ENCODE measurements at places on chromosomes 6 and 20.

DNA sequence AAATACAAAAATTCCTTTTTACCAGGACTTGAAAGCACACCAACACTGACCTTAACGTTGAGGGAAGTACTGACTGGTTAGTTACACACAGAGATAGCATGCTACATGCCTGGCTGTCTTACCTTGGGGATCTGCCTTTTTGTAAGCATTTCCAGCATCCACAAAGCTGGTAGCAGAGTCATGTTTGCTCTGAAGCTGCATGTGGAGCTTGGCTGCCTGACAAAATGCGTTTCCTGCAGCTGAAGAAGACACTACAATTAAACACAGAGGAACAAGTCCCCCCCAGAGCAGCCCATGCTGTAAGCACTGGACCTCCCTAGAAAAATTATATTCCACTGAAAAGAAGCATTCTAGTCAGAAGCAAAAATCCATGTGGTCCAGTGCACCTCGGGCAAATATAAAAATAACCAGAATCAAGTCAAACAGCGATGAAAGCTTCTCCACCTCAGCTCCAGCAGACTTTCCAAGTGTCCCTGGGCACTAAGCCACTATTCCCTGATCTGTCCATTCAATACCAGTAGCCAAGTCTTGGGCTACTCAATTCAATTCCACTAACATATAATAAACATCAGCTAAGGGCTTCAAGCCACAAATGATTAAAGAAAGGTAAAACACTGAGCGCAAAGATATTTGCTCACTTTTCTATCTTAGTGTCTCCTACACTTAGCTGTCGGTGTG is 24.2 kb downstream of the NAPB start:
- DNase-seq, result no peak

DNA sequence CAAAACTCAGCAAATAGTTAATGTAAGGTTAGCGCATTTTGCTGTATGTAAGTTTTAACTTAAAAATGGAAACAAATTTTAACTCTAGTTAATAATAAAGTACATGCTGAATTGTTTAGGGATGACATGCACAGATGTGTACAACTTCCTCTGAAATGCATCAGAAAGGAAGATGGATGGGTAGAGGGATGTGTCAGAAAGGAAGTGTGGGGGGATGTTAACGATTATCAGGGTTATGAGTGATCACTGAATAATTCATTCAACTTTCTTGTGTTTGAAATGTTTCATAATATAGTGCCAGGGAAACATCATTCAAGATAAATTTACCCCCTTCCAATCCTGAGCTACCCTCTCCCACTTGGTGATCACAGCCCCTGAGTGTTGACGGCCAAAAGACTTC is 87.6 kb downstream of the FOXA2 start:
- DNase-seq, result no peak

DNA sequence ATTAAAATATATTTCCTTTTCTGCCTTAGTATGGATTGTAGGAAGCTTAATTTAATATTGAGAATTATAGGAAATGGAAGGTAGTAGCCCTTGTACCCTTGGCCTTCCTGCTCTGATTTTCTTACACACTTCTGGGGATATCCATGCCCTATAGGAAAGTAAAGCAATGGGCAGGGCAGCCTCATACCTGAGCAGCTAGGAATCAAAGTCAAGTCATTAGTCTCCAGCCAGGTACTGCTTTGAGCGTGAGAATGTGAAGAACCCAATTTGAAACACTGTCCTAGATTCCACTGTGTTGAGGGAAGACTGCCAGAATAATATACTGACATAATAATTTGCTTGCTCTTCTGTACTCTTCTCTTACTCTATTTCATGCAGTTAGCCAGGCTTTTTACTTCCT is 51.0 kb upstream of the L3MBTL3 start:
- DNase-seq, result no peak

GRCh38 chr6:116387374-116387773 is 16.6 kb downstream of the DSE start:
- no peak for DNase-seq

- DNase-seq, result no peak
Observed at GRCh38 chr6:13012296-13012695, 295.7 kb downstream of the PHACTR1 start.

- no peak for DNase-seq
Observed at GRCh38 chr6:110342759-110343158, 15.4 kb downstream of the METTL24 start.

DNA sequence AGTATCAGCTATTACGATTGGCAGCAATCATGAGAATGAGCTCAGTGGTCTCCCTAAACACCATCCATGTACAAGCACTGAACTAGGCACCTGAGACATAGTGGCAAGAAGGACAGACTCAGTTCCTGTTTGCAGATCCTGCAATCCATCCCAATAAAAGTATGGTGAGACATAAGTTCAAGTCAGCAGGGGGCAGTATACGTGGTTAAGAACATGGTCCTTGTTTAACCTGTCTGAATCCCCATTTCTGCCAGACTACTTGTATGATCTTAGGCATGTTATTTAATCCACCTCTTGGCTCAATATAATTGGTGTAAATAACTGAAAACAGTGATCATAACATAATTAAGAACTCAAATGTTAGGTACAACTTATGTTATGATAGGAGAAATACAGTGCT is 33.2 kb upstream of the PNISR start:
- no peak for DNase-seq

DNA sequence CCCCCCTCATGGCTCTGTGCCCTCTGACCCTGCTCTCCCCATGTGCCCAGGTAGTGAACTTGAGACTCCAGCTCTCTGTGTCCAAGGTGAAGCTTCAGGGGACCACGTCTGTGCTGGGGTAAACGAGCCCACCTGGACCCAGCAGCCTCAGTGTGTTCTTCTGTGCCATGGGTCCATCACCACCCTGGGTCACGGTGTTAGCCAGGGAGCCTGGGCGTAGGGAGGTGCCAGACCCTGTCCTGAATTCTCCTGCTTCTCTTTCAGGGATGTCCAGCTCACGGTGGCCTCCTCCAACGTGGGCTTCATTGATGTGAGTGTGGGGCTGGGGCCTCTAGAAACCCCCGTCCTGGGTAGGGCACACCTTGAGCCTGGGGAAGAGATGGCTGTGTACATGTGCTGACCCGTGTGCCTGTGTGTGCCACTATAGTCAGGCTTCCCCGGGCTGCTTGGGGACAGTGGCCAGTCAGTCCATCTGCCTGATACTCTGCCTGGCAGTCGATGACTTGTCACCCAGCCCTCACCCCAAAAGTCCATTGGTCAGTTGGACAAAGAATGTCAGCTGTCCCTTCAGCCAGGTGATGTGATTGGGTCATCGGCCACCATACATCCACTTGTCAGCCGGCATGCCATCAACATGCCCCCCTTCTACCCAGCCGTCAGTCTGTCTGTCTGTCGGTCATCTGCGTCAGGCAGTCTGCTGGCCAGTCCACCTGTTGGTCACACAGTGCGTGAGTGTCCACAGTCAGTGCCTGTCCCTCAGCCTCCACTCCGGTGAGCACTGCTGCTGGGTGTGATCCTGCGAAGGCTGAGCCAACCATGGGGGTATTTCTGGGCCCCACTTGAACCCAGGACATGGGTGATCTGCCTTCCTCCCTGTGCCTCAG is 10.9 kb upstream of the BPIFB6 start:
- no peak for DNase-seq

GRCh38 chr6:128494440-128494839 is 26.0 kb downstream of the PTPRK start:
- DNase-seq, result no peak

DNA sequence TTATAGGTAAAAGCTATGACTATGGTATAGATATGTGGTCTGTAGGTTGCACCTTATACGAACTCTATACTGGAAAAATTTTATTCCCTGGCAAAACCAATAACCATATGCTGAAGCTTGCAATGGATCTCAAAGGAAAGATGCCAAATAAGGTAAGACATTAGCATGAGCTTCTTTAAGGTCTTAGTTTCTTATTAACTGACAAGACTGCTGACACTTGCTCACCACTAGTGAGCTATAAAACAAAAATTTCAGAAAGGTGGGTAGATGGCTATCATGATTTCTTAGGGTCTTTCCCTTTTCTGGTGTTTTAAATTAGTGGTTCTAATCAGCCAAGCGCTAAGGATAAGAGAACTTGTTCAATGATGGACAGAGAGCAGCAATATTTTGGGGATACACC is 21.9 kb downstream of the FAM217A start:
- no peak for DNase-seq

DNA sequence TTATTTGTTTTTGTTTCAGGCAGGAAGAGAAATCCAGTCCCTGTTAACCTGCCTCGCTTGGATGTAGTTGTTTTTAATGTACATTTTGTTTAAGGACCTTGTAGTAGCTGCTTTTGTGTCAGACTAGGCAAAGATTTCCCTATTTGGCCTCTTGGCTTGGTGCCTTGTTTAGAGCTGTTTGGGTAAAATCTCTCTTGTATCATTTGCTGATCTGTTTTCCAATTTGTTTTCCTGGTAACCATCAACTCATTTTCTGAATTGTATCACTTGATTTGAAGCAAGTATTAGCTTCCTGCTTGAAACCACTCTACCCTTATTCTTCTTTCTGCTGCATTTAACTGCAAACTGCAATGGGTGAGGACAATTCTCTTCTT is 160.7 kb downstream of the ZFAND3 start:
- no peak for DNase-seq

Data from activated CD4-positive, alpha-beta T cell treated with anti-CD3 and anti-CD28 coated beads, Interleukin-2, amount 50 U/mL, for 48 hours (primary cell).